SK-N-MC (cell line): ENCODE measurements at places on chromosomes 16 and 17.

DNA sequence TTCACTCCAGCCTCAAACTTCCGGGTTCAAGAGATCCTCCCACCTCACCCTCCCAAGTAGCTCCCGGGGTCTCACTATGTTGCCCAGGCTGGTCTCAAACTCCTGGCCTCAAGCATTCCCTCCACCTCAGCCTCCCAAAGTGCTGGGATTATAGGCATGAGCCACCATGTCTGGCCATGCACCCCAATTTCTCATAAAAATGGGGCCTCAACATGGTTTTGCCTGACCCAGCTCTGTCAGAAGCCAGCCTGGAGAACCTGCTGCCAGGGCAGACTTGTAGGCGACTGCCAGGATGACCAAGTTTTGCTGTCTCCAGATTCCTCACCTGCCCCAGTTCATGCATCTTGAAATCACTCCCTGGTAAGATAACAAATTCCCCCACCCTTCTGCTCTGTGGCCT, 82.9 kb downstream of the AIPL1 start:
- no peak for DNase-seq

GRCh38 chr16:85291302-85292148, 179.3 kb upstream of the CIBAR2 start:
- no peak for DNase-seq

GRCh38 chr16:70250748-70251628, 752 bp downstream of the EXOSC6 start:
- no peak for DNase-seq

- no peak for DNase-seq
These were observed 925 bp downstream of the ZNF689 start for GRCh38 chr16:30609002-30609925.

DNA sequence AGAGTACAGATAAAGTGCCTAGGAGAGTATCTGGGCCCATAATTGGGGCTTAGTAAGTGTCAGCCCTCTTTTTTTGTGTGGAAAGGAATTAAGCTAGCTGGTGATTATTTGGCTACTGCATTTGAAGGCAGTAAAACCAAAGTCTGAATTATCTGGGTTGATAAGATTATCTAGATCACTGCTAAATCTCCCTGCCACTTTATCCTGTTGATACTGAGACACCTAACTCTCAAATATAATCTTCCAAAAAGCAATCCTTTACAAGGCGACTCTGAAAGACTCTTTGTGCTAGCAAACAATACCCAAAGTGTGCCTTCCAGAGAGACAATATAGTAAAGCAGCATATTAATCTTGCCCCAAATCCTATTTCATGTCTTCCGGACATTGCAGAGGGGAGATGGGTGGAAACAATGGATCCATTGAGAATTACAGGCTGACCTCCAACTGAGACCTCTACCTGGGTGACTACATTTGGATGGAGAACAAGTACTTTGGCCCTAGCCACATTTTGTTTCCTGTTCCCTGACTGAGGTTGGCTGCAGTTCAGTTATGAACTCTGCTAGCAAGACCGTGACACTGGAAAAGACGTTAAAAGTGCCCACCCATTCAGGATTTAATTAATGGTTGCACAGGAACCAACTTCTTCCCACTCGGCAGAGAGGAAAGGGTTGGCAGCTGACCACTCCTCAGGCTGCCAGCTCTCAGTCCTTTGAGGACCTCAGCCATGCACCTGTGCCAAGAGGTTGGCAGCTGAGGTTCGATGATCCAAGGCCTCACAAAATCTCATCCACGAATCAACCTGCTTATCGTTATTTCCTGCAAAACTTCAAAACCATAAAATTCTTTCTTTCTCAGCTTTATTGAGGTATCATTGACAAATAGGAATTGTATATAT, 72.6 kb downstream of the SYCE1L start:
- DNase-seq = no peak

GRCh38 chr17:17321356-17322025, 18.3 kb downstream of the NT5M start:
- DNase-seq = no peak

DNA sequence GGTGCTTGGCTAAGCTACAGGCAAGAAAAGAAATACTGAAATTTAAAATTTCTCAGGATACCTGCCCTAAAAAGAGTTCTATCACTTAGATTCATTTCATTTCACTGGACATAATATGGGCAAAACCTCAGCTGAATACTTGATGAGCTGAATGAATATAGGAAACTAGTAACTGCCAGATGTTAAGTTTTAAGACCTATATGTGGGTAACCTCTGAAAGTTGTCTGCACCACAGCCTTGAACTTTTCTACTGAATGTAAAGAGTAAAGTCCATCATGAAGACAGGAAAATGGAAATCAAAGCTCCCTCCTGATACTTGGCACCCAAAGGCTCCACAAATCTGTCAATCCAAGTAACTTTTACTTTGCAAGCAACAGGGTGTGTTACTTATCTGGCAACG, 50.8 kb downstream of the HIC1 start:
- no peak for DNase-seq

- DNase-seq = no peak
These were observed 24.3 kb upstream of the CDH15 start for GRCh38 chr16:89147085-89147817.

DNA sequence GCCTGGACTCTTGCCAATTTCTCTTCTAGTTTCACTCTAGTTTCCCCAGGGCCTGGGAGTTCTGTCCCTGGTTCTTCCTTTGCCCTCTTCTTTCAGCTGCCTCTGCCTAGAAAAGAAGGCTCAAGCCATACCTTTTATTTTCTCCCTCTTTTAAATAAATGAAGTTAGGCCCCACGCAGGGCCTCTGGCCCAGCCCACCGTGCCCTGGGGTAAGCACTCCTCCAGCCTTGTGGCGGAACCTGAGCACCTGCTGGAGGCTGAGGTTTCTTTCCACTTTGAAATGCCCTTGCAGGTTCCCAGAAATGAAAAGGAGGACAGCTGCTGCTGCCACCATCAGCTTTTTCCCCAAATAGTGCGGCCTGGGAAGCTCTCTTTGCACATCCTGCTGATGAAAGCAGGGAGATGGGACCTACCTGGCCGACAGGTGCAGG, 139.4 kb downstream of the CCDC182 start:
- DNase-seq = no peak

DNA sequence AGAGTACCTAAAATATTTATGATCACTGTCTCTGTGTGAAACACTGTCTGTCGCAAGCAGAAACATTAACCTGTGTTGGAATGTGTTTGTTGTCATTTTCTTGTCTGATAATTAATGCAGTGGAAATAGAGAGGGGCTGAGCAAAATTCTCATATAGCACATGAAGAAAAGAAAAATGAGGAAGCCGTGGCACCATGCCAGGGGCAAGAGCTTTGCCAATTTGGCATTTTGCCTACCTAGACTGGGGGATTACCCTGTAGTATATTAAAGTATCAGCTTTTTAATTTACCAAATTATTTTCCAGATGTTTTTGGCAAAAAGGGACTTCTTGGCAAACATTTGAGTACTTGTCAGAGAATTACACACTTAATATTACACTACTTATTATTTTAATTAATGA, 1326.6 kb upstream of the GOT2 start:
- no peak for DNase-seq

DNA sequence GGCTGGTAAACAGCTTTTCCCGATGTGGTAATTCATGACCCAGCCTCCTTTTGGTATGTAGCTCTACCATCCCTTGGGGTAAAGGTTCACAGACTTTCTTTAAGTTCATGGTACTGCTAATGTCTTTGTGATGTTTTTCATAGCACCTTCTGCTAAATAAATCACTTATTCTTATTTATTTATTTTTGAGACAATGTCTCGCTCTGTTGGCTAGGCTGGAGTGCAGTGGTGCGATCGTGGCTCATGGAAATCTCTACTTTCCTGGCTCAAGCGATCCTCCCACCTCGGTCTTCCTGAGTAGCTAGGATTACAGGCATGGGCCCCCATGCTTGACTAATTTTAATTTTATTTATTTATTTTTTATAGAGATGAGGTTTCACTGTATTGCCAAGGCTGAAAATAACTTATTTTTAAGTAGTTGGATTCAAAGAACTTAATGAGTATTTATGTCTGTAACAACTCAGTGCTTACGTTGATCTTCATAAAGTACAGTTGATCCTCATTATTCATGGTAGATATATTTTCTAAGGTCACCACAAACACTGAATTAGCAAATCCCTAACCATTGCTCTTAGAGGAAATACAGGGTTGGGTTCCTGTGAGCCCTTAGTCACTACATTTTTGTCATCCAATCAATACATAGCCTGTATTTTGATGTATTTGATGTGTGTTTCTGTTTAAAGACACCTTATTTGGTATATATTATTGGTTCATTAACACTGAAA, 97.1 kb downstream of the SHISA9 start:
- DNase-seq = no peak

- no peak for DNase-seq
These were observed 55.4 kb downstream of the WWOX start for GRCh38 chr16:78154729-78155461.

DNA sequence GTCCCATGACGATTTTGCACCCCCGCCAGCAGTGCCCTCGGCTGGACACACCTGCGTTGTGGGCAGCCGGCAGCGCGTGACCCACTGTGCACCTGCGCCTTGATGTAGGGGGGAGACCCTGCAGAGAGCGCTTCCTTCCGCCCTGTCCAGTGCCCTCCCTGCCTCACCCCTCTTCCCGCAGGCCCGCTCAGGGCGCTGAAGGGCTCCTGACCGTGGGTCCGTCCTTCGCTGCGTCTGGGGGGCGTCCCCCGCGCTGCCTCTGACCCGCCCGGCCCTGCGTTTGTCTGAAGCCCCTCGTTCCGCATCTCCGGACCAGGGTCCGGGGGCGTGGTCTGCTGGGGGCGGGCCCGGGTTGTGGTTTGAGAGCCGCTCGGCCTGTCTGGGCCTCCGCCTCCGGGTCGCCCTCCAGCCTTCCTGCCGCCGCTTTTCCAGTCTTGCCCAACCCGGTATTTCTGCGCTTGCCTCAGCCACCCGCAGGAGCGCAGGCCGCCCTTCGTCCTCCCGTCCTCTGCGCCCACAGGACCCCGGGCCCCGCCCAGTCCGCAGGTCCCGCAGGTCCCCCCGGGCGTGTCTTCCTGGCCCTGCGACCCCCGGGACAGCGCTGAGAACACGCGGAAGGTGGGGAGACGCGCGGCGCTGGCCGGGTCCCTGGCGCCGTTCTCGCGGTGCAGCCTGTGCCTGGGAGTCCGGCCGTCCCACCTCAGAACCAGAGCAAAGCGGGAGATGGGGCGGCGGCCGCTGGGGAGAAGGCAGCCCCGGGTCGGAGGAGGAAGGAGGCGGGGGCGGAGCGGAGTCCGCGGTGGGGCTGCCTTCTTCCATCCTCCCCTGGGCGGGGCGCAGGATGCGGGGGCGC, 4.0 kb upstream of the IL17C start:
- no peak for DNase-seq

- DNase-seq = no peak
These were observed 82.6 kb downstream of the CDK5R1 start for GRCh38 chr17:32569171-32570080.

DNA sequence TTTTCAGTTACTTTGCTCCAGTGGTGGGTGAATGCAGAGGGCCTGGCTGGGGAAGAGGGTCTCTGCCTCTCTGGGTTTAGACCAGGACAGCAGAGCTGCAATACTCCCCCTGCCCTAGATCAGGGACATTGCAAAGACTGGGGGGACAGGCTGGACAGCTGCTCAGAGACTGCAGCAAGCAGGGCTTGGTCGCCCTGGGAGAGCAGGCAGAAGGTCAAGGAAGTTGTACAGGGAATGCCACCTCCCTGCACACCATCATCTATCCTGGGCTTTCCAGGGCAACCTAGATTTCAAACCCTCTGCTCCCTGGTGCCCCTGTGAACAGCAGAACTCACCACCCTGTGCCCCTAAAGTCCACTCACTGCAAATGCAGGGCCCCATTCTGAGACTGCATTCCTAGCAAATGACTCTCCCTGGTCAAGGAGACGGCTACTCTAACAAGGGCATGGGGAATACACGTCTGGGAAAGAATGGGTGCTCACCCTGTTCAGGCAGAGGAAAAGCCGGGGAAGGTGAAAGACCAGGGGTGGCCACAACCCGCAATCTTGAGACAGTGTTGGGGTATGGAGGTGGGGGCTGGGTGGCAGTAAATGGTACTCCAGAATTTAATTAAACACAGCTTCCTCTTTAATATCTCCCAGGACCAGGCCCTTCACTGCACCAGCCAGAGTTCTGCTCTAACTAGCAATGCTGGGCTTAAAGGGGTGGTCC, 1.0 kb downstream of the KIFC3 start:
- no peak for DNase-seq

DNA sequence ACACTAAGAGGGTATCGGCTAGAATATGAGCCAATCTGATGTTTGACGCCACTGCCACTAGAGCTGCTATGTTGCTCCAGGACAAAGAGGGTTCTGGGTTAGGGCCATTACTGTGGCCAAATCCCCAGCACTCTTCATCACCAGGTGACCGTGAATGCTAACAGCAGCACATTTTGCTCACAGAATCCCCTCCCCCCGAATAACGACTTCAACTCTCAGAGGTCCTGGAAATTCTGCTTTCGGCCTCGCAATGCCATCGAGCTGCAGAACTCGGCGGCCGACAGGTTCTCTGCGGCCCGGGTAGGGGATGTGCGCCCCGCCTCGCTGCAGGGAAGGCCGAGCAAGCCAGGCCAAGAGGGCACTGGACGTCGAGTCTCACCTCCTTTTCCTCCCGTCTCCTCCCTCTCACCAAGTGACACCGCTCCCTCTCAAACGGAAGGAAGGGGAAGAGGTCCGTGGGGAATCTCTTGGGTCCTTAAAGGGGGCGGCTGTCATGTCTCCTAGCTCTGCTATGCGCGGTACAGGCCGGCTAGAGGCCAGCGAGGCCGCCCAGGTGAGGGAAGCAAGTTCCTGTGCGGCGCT, 31.9 kb downstream of the CDK5R1 start:
- DNase-seq = no peak

- no peak for DNase-seq
These were observed 65.7 kb downstream of the TMEM132E start for GRCh38 chr17:34644941-34645550.

GRCh38 chr16:51655249-51655648, 504.2 kb upstream of the SALL1 start:
- DNase-seq = no peak

DNA sequence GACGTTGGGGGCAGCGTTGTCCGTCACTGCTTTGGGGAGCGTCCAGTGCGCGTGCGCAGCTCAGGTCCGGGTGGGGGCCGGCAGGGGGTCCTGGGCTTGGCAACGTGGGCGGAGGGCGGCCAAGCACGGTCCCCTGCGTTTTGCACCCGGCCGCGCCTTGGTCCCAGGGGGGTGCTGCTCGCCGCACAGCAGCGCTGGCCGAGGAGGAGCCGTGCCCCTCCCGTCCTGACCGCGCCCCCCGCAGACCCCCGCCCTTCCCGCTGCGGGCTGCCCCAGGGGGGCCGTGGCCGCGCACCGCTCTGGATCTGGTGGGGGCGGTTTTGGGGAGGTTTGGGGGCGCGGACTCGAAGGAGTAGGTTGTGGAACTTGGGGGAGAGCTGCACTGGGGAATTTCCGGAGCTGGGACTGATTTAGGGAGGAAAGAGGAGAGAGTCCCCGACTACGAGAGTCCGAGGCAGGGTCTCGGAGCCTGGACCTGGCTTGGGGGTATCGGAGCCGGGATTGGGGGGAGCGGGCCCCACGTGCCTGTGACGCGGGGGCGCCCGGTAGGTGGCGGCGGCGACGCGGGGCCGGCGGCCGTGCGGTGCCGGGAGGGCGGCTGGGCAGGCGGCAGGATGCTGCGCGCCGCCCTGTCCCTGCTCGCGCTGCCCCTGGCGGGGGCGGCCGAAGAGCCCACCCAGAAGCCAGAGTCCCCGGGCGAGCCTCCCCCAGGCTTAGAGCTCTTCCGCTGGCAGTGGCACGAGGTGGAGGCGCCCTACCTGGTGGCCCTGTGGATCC, at the start of gene SLC9A5:
TSS of gene SLC9A5 (plus strand) at position 579 of the 777 bp plus-strand sequence. CDS start at position 615, 36 bp downstream.
- DNase-seq = no peak
